ENCODE measurements at places on chromosomes 16 and 17.

- DNase-seq: no peak
Observed at GRCh38 chr17:35998018-35998545, 3.3 kb downstream of the CCL15 start.

DNA sequence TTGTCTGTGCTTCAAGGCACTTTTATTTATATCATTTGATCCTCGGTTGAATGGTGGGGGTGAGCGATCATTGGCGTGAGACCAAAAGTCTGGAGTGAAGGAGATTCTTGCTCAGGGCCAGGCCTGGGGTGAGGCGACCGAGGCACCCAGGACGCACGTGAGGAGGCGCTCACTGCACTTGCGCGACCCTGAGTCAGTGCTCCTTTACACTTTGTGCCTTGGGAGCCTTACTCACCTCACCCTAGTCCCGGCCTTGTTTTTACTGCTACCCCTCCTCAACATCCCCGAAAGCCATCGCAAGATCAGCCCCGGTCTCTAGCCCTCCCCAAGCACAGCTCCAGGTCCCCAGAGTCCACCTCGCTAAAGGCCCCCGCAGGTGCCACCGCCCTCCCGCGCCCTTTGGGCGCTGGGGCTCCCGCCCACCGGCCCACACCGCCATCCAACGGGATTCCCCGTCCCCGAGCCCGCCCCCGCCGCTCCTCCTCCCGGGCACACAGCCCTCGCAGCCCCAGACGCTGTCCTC is 496 bp downstream of the EZH1 start:
- DNase-seq: no peak

DNA sequence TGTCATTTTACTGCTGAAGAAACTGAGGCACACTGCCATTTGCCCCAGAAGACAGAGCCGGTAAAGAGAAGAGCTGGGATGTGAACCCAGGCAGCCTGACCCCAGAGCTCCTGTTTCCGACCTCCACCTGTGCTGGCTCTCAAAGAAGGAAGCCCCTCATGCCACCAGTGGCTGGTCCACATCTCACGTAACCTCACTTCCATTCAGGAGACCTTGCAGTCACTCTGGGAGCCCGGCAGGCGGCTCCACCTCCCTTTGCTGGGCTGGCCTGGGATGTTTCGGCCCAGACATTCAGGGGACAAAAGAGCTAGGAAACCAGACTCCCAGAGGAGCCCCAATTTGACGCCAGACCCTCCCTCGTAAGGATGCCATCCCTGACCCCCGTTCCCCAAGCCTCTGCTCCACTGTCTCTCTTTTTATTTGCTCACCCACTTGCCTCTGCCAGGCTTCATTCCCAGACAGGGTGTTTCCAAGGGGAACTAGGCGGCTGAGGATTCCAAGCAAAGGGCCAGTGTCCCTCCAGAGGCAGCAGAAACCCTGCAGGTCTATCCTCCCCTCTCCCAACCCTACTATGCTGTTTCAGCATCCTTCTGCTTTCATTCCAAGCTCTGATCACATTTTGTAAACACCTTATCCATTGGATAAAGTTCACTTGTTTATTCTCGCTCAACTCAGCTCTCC is 2.8 kb downstream of the TAF1C start:
- no peak for DNase-seq

DNA sequence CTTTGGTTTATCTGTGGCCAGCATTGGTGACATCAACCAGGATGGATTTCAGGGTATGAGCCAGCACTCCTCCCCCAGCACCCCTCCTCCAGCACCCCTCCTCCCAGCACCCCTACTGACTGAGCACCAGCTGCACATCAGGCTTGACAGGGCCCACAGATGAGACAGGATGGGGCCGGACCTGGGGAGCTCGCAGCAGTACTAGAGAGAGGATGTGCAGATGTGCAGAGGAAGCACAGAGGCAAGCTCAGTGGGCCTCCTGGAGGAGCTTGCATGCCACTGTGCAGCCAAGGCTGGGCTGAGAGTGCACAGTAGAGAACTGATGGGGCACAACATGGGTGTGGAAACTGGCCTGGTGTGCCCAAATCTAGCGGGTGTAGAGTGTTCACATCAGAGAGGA is 16.2 kb downstream of the ITGA3 start:
- no peak for DNase-seq

DNA sequence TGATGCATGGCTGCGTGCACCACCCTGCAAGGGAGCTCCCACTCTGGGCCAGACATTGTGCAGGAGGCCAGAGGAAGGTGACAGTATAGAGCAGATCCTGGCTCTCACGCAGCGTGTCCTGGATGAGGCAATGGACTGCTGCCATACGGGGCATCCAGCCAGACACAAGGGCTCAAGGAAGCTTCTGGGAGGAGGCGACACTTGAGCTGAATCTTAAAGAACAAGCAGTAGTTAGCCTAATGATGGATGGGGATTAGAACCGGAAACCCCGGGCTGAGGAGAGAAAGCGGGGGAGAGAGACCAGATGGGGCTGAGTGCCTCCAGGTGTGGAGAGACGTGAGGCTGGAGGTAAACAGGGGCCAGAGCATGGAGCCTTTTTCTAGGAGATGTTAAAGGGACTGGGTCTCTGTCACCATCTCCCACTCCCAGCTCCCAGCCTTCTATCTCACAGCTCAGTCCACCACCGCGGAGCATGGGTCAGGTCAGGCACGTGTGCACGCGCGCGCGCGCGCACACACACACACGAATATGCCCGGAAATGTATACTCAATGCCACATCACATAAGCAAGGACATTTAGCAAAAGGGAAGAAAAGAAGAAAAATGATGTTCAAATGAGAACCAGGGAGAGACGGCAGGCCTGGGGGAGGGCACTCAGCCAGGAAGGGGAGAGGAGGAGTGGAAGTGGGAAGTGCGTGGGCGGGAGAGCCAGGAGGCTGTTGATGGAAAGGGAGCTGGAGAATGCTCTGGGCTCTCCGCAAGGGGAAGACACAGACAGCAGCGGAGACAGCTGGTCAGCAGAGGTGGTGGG is 46.3 kb downstream of the CCDC42 start:
- DNase-seq: no peak

GRCh38 chr17:48553826-48554225 is 8.9 kb upstream of the HOXB2 start:
- no peak for DNase-seq

DNA sequence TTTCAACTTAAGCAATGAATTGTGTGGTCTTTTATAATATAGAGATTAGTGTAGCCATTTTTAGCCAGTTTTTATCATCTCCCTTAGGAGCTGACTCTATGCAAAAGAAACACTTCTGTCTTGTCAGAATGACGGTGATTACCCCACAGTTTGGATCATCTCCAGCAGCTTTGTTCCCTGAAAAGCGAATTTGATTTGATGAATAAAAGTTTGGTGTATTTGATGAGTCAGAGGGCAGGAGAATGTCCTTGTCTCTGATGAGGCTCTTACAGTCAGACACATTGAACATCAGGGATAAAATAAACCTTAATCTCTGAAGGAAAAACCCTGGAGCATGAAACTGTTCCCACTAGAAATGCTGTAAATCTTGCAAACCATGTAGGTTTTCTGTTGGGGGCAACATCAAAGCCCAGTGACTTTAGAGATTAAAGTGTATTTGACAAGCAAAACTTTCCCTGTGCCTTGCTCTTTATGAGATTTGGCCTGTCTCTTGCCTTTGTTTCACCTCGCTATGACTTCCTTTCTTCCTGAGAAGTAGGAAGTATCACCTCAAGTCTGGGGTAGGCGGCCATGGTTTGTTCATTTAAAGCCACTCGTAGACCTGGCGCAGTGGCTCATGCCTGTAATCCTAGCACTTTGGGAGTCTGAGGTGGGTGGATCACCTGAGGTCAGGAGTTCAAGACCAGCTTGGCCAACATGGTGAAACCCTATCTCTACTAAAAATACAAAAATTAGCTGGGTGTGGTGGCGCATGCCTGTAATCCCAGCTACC is 209.3 kb downstream of the FTO start:
- no peak for DNase-seq

DNA sequence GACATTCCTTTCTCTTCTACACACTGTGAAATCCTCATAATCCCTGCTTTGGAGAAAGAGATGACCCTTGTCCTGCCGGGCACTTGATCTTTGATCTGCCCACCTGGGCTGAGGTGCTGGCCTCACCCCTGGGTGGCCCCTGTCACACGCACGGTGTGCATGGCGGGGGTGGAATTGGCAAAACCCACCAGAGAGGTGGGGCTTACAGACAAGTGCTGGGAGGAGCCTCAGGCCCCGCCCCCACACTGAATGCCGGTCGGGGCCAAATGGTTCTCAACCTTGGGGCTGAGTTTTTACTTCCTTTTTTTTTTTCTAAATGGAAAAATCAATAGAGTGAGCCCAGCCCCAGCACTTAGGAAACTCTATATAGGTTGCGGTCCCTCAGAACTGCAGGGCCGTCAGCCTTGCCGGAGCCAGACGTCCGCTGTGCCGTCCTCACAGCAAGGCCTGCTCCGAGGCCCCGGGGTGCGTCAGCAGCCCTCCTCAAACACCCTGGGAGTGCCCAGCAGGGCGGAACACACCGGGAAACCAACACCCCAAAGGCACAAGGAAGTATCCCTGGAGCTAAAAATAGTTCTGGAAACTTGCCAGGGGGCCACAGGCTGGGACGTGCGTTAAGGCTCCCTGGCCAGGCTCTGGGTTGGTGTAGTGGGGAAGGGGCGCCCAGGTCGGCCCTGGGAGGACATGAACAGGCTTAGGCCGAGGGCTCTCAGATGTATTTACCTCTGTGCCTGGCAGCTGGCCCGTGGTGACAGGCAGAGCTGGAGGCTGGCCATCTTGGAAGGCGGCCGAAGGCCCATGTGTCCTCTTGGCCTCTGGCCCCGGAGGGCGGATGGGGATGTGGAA is 11.0 kb downstream of the GPRC5C start:
- DNase-seq: no peak

- no peak for DNase-seq
Observed at GRCh38 chr17:15351478-15351840, 10.1 kb upstream of the TEKT3 start.

DNA sequence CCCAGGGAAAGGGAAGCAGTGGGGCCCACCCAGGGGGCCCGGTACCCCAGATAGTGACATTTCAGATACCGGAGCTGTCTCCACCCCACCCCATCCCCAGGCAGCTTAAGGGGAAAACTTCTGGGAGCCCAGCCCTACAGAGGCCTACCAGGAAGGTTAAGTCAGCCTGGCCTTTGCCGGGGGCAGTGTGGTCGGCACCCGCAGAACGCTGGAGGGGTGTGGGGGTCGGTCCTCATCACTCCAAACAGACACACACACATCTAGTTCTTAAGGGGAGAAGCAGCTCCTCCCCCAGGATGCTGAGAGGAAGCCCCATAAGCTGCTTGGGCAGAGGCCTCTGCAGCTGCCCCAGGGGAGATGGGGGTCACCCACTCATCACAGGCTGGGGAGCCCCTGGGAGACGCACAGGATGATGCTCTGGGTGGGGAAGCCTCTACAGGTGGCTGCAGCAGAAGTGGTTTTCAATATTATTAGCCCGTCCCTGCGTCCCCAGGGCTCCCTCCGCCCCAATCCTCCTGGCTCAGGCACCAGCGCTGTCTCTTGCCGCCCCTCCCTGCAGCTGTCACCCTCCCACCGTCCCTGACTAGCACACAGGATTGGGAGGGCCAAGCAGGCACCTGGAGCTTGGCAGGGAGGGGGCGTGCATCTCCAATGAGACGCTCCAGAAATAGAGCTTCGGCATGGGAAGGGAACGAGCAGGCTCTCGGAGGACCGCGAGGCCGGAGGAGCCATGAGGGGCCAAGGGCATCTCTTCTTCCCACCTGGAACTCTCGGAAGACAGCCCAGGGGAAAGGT is 1.4 kb upstream of the ABR start:
- no peak for DNase-seq

- DNase-seq: no peak
Observed at GRCh38 chr16:26524281-26524680, 542.4 kb upstream of the C16orf82 start.

DNA sequence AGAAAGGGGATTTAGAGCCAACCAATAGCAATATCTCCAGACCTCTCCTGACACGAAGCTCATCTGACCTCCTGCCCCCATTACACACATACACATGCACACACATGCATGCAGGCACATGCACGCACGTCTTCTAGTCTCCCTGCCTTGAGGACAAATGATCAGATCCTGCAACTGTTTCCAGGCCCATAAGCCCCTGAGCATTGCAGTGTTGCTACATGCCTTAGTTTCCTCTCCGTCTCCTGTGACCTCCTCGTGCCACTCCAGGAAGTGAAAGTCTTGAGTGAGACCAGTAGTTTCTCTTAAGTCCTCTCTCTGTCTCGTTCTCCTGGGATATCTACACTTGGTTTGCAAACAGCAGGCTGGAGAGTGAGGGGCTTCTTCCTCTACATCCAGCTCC is 8.2 kb downstream of the CIITA start:
- DNase-seq: no peak

GRCh38 chr16:28108590-28109247 is 45.2 kb upstream of the GSG1L start:
- no peak for DNase-seq

- no peak for DNase-seq
Observed at GRCh38 chr17:1755827-1756262, 6.0 kb upstream of the SERPINF1 start.

- DNase-seq: no peak
Observed at GRCh38 chr17:75398279-75398678, 7.2 kb downstream of the GRB2 start.

DNA sequence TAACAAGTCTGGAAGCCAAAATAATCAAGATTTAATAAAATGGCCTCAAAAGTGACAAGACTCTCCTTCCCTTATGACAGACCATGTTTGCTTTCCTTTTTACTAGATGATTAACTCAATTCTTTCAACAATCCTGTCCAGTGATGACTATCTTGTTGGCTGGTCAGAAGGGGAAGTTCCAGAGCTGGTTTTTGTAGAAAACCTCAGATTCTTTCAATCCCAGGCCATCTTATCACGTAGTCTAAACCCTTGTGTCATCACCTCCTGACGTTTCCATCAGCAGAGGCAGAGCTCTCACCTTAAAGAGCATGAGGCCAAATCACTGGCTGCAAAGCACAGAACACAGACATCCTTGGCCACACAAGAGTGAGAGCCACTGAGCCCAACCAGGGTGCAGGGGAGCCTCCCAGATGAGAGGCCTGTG is 125.3 kb downstream of the ANKRD11 start:
- DNase-seq: no peak

- DNase-seq: no peak
Observed at GRCh38 chr17:1541367-1541904, 21.2 kb downstream of the PITPNA start.

All from activated T-cell treated with anti-CD3 and anti-CD28 coated beads, Interleukin-2, amount 50 U/mL, for 1 hour (primary cell).